ENCODE measurements at places on chromosomes 4 and X.

DNA sequence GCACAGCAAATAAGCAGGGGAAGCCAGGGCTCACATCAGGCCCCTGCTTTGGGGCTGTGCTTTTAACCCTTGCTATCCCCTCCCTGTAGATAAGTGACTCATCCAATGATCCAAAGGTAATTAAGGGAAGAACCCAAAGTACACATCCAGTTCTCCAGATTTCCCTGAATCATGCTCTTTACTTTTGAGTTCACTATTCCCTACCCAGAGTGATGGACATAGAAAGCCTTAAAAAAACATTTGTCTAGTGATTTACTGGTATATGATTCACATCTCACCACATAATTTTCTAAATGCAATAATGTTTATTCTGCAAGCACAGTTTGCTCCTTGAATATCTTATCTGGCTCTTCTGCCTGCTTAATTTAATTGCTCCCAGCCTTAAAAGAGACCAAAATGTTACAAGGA lies 136.2 kb downstream of the PPP3CA start:
- no peak for DNase-seq

- no peak for DNase-seq
Observed at GRCh38 chr4:123804196-123804721, 407.7 kb downstream of the SPRY1 start.

- DNase-seq, result no peak
Observed at GRCh38 chr4:175369087-175369486, 443.0 kb downstream of the GPM6A start.

- no peak for DNase-seq
Observed at GRCh38 chrX:106710771-106711170, 15.7 kb upstream of the RNF128 start.
